ENCODE measurements at places on chromosomes 2 and 18.

DNA sequence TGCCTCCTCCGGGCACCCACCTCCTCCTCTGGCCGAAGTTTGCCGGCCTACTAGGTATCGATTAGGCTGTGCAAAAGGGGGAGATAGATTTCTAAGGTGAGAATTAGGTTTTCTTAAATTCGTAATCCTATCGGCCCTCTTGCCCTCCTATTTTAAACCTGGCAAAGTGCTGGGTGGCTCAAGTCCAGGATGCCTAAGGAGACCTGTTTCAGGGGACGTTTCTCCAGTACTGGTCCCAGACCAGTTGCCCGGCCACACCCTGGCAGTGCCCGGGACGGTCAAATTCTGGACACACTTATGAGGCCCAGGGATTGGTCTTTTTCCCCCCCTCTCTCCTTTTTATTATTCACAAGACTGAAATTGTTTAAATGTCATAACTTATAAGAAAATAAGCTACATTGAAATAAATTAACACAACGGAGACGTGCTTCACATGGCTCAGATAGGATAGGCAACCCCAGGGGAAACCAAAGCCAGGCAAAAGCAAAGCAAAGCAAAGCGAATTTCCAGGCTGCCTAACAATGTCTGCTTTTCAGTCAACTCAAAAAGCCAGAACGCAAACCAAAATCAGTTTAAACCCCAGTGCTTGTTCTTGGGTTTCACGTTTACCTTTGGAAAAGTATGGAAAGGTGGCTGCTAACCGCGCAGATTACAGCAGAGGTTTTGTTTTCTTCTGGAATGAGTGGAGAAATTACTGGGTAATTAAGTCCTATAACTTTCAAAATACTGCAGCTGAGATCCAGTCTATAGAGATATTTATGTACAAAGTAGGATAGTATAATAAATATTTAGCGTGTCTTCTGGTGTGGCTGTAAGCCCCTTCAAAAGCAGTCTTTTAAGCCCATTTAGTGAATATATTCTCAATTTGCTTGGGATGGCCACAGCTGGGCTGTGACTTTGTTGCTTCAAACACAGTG lies 3.0 kb downstream of the GBX2 start:
- no peak for DNase-seq

- no peak for DNase-seq
Measured at GRCh38 chr2:99878581-99879350, 263.6 kb downstream of the AFF3 start.

DNA sequence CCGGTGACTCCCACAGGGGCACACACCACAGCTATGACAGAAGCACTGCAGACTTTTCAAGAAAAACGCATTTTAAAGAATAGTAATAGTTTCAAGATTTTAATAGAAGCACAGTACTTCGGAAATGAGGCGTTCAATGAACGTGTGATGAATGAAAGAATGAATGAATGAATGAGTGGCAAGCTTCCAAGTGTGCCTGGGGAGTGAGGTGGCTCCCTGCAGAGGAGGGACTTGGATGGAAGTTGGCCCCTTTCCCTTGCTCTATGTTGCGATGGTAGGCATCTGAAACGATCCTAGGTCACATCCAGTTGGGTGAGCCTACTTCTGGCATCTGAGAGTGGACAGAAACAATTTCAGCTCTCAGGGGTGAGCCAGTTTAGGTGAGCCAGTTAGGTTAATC lies 65.6 kb downstream of the NCKAP5 start:
- DNase-seq, result no peak

DNA sequence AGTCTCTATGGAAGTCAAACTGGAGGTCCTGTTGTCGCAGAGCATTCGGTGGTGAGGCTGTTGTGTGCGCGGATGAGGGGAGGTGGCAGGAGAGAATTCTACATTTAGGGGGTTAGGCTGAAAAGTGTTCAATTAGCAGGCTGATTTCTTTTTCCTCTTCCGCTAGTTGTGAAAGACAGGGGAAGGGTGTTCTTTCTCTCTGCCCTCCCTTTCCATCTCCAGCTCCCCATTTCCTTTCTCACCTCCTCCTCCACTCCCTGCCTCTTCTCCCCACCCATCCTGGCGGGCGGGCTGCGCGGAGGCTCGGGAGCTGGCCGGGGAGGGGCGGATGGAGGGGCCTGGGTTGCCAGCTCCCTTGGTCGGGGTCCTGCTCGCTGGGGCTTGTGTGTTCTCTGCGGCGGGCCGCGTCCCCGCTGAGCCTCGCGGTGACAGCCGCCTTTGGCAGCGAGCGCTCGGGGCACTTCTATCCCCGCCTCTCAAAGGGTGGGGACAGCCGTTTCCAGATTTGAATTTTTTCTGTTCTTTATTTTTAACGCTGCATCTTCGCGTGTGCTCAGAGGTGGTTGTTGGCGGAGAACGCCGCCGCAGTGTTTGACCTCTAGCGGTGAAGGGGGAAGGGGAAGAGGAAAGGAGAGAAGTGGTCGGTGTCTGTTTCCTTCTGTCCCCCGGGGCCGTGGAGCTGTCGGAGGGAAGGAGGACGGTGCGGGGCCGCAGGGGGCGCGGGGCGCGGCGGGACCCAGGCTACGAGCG lies 3.6 kb downstream of the SOX11 start:
- DNase-seq, result peak; percentile 63

DNA sequence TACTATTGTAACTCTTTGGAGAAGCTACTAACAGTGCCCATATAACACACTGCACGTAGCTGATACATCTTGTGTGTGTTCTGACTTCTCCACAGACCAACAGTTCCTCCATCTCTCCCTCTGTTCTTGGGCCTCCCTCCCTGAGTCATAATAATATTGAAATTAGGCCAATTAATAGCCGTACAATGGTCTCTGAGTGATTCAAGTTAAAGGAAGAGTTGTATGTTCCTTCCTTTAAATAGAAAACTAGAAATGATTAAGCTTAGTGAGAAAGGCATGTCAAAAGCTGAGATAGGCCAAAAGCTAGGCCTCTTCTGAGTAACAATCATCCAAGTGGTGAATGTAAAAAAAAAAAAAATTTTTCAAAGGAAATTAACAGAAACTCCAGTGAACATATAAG lies 828.4 kb upstream of the CHAC2 start:
- DNase-seq, result no peak

- no peak for DNase-seq
Measured at GRCh38 chr18:24662412-24662821, 202.0 kb downstream of the HRH4 start.

- no peak for DNase-seq
Measured at GRCh38 chr2:98601532-98602132, 6.7 kb downstream of the COA5 start.

DNA sequence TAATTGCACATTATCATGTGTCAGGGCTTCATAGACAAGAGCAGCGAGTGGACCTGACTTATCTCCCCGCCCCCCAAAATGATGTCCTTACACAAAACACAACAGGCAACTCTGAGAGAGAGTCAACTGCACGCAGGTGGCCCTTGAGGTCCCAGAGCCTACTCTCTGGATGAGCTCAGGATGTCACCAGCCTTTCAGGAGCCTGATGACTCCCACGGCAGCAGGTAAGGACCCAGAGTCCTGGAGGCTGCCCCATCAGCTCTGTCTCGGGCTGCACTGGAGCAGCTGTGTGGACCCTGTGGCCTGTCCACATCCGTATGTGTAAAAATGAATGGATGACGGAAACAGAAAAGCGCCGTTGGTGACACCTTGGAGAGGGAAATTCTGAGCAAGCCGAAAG lies 130.9 kb downstream of the HDAC4 start:
- peak; percentile 1 for DNase-seq
